NCI-H1930 (cell line): ENCODE measurements at places on chromosomes 5 and 9.

GRCh38 chr9:128193469-128194096 lies 2.2 kb upstream of the CIZ1 start:
- no peak for DNase-seq

DNA sequence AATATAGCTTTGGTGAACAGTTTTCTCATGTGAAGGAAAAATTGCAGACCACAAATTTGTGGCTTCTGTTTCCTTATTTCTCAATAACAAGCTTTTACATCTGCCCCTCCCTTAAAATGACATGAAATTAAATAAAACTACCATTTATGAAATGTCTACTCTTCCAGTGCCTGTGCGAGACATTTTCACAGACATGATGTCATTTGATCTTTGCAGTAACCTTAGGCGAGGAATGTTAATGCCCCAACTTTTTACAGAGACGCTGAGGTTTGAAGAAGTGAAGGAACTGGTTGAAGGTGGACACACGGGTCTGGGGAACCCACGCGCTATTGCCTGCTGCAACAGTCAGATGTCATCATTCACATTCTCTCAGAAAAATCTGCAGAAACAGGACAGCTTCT lies 61.5 kb downstream of the OSTF1 start:
- DNase-seq: no peak

- no peak for DNase-seq
Measured at GRCh38 chr5:24539613-24540012, 105.2 kb downstream of the CDH10 start.

- DNase-seq: no peak
Measured at GRCh38 chr5:84259283-84260045, 125.2 kb downstream of the EDIL3 start.

DNA sequence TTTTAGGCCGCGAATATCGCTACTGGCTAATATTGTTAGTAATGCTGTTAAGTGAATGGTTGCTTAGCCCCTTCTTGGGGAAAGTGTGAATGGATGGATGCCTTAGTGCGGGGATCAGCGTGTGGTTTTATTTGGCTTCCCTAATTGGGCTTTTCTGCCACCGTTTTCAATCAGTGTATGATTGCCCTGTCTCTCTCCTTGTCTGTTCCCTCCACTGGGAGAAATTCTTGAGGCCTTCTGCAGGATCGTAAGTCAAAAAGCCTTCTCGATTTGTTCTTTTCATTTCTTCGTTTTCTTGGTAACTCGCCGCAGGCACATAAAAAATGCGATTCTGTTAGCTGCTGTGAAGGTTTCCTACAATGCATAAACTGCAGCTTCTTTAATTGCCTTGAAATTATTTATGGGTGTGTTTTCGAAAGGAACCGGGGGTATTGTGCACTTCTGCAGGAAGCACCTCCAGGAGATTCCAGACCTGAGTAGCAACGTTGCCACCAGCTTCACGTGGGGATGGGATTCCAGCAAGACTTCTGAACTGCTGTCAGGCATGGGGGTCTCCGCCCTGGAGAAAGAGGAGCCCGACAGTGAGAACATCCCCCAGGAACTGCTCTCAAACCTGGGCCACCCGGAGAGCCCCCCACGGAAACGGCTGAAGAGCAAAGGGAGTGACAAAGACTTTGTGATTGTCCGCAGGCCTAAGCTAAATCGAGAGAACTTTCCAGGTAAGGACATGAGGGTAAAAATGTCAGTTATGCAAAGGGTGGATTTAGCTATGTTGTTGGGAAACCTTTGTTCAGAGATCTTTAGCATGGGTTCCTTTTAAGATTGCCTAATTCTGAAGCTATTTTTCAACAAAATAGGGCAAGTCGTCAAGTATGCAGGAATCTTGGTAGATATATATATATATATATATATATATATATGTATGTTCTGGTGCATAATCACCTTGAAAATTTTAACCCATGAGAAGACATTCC lies 700 bp downstream of the SKP2 start:
- peak; percentile 6 for DNase-seq

- no peak for DNase-seq
Measured at GRCh38 chr5:2639425-2639824, 112.1 kb downstream of the IRX2 start.

DNA sequence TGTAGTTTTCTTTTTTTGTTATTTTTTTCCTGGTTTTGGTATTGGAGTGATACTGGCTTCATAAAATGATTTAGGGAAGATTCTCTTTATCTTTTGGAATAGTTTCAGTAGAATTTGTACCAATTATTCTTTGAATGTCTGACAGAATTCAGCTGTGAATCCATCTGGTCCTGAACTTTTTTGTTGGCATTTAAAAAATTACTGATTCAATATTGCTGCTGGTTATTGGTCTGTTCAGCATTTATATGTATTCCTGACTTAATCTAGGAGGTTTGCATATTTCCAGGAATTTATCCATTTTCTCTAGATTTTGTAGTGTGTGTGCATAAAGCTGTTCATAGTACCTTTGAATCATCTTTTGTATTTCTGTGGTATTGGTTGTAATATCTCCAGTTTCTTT lies 100.2 kb downstream of the NXNL2 start:
- no peak for DNase-seq

GRCh38 chr9:37104183-37104889 lies 16.0 kb upstream of the ZCCHC7 start:
- DNase-seq: no peak

DNA sequence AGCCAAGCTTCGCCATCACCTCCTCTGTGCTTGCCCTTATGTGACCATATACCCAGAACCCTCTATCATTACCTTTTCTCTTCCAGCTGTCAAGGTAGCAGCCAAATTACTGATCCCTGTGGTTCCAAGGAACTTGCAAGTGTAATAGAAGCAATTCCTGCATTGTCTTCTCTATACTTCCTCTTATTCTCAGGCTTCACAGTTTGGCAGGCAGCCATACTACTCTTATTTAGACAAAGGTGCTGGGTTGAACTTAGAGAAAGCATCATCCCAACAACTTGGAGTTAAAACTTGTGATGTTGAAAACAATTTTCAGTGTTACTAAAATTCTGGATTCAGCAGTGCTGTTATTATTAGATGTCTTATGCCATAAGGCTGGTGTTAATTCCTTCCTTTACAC lies 93.2 kb downstream of the NLN start:
- no peak for DNase-seq

GRCh38 chr5:170552621-170553115 lies 48.8 kb downstream of the KCNIP1 start:
- no peak for DNase-seq

DNA sequence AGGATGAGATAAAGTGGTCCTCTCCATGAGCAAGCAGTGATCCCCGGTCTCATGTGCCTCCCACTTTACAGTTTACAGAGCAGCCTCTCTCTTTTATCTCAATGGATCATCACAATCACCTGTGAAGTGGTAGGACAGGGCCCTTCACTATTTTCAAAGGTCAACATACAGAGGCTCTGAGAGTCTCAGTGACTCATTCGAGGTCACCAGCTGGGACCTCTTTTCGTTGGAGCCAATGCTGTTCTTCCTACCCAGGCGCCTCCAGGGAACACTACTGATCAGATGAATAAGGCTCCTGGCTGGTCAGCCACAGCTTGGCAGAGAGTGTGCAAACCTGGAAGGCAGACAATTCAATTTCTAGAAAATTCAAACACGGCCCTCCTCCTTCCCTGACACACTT lies 16.6 kb downstream of the GGTA1 start:
- no peak for DNase-seq

- no peak for DNase-seq
Measured at GRCh38 chr5:97098922-97099321, 43.5 kb downstream of the LIX1 start.

- no peak for DNase-seq
Measured at GRCh38 chr5:82100303-82101077, 128.7 kb downstream of the ATG10 start.

GRCh38 chr5:31845361-31845760 lies 206.4 kb downstream of the PDZD2 start:
- no peak for DNase-seq

DNA sequence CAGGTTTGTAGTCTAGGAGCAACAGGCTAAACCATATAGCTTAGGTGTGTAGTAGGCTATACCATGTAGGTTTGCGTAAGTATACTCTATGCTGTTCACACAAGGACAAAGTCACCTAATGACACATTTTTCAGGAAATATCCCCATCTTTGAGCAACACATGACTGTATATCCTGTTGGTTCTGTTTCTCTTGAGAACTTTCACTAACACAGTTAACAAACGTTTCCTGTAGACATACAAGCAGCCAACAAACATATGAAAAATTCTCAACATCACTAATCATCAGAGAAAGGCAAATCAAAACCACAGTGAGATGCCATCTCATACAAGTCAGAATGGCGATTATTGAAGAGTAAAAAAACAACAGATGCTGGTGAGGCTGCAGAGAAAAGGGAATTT lies 68.2 kb downstream of the NR2F1-AS1 start:
- no peak for DNase-seq

- no peak for DNase-seq
Measured at GRCh38 chr9:91927922-91928510, 22.0 kb downstream of the ROR2 start.

DNA sequence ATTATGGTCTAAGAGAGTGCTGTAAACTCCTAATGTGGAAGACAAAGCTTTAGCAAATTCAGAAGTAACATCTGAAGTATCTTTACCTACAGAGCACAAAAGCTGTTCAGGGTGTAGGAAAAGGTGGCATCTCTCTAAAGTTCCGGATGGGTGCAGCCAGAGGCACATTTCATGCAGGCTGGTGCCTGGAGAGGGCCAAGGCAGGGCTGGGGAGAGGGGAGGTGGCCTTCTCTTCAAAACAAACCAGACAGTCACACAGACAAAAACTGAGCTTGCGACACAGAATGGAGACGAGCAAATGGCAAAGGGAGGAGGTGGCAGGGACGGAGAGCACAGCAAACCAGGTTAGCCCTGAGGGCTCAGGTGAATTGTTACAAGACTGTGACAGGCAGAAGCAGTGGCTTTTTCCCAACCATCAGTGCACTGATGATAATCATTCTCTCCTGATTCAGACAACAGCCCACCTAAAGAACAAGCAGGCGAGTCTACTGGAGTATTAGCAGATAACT lies 121.5 kb upstream of the PCA3 start:
- no peak for DNase-seq

- no peak for DNase-seq
Measured at GRCh38 chr5:36573438-36573837, 33.0 kb upstream of the SLC1A3 start.

DNA sequence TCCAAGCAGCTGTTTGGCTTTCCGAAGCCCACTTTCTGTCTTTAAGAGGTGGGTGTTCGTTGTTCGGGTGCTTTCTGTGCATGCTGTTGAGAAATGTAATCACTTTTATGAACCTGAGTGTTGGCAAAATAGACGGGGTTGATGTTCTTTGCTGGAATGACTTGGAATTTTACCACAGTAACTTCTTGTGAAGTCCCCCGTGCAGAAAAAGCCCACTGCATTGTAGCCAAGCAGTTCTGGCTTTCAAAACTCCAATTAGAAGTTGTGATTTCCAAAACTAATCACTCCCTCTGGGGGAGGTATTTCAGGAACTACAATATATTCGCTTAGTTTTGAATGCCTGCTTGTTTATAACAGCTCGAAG lies 111.1 kb downstream of the PAM start:
- DNase-seq: no peak

GRCh38 chr5:58622936-58623871 lies 40.3 kb downstream of the RAB3C start:
- no peak for DNase-seq

DNA sequence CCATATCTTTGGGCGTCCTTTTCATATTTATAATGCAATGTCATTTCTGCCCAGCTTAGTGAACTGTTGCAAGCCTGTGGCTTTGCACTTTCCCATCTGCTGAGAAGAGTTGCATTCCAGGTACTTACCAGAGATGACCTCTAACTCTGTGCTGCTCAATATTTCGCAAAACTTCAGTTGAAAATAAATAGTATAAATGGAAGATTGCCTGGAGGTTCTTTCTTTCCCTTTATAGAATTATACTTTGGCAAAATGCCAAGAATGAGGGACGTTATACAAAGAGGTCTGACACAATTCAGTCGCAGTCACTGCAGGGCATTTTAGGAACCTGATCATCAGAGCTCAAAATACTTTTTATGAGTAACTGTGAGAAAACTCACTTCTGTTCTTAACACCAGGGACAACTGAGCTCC lies 18.9 kb upstream of the VLDLR start:
- no peak for DNase-seq

DNA sequence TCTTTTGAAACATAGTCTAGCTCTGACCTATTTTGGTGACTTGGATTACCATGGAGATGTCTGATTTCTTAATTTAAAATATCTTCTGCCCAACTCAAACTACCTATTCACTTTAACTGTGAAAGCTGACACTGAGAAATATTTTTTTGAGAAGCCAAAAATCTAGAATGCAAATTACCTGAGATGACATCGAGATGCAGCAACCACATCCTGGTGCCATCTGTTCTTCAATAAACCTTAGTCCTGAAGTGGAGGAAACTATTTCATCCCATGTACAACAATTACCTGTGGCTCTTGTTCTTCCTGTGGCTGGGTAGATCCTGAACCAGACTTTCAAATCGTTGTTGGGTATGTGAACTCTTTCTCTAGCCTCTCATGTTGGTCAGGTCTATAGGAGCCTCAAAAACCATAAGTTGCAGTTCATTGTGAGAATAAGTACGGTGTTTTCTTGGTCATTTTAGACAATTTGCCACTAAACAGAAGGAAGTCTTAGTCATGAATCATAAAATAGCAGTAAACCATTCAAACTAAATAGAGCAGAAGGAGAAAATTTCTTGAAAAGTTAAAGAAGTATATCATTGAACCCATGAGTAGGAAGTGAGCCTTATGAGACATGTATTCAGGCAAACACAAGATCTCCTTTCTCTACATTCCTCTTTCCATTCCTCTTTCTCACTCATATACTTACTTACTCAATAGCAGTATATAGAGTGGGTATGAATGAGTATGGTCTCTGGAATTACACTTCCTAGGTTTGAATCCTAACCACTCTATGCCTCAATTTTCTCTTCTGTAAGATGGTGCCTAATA lies 176.0 kb downstream of the HMHB1 start:
- no peak for DNase-seq

DNA sequence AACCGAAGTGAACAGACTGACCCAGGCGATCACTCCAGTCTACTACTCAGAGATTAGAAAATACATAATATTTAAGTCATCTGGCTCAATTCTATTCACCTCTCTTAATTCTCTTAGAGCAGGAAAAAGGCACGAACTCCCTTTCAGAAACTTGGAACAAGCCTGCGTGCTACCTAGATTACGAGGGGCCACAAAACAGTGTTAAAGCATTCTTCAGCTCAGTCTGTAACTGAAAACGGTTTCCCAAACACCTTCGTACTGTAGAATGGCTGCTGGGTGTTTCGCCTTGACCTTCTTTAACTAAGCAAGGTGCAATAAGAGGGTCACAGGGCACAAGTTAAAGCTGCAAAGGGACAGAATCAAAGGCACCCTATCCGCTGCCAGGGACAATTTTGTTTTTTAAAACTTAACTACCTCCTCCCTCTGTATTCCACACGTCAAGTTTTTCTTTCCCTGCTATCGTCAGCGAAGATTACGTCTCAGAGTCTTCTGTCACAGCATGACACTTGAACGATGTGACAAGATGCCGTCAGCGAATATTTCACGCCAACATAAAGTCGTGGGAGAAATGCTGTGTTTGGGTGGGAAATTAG lies 687 bp downstream of the LYSMD3 start:
- no peak for DNase-seq

GRCh38 chr5:96004087-96004486 lies 42.4 kb upstream of the ELL2 start:
- DNase-seq: no peak

GRCh38 chr9:25284365-25284764 lies 393.9 kb downstream of the TUSC1 start:
- no peak for DNase-seq

- DNase-seq: no peak
Measured at GRCh38 chr5:172676914-172677475, 35.9 kb downstream of the NEURL1B start.

GRCh38 chr9:109033941-109034700 lies 20.8 kb upstream of the CTNNAL1 start:
- no peak for DNase-seq
